ENCODE measurements at places on chromosomes 13 and 19.

DNA sequence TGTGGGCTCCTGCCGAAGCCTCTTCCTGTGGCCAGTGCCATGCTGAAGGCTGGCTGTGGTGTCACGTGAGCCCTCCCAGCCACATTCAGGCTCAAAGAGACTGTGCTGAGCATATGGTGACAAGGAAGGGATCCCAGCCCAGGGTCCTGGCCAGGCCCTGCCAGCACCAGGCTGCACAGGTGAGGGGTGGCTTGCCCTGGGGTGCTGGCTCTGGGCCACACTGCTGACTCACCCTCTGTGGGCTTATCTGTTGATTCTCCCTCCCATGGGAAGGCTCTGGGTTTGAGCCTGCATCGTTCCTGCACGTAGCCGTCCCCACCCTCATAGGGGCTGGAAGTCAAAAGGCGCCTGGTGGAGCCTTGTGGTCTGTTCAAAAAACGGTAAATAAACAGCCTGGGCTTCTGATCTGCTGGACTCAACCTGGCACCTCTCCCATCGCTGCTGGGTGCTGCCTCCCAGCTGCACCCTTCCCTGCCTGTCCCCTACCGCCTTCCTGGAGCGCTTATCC lies 31.1 kb downstream of the DNM2 start:
- no peaks in the 10 kb centered on the region for H3K4me1 ChIP-seq
- H3K36me3 ChIP-seq, result no peaks in the 10 kb centered on the region
- DNase-seq, result no peak
- H3K4me3 ChIP-seq, result no peak overlapping the region
- no peaks in the 10 kb centered on the region for H3K27me3 ChIP-seq

GRCh38 chr19:2049741-2050348 lies 1.2 kb downstream of the MKNK2 start:
- no peaks in the 10 kb centered on the region for H3K27me3 ChIP-seq
- peaks cover 38% of the 10 kb centered on the region for H3K36me3 ChIP-seq
- peak overlapping the region; percentile 98 for H3K4me3 ChIP-seq

DNA sequence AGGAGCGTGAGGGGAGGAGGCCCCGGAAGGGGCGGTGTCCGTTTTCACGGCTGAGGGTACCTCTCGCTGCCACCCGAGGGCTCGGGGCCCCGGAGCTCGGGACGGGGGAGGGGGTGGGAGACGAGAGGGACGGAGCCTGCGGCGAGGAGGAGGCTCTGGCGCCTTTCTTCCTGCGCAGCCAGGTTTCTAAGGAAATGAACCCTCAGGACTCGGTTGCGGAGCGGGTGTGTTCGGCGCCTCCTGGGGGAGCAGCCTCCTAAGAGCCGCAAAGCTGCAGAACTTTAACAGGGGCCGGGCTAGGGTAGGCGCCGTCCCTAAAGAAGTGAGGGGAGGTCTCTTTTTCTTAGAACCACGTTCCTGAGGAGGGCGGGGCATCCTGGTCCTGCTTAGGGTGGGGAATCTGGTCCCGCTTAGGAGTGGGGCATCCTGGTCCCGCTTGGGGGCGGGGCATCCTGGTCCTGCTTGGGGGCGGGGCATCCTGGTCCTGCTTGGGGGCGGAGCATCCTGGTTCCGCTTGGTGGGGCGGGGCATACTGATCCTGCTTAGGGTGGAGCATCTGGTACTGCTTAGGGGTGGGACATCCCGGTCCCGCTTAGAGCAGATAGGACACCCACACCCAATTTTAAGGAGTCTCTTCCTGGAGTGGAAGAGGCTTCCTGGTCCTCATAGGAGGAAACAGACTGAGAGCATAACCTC lies 6.2 kb downstream of the SYT5 start:
- peak overlapping the region; percentile 40 for H3K27ac ChIP-seq
- H3K4me1 ChIP-seq, result peaks cover 12% of the 10 kb centered on the region
- peak overlapping the region; percentile 80 for H3K4me3 ChIP-seq
- peak; percentile 69 for DNase-seq
- peaks cover 8% of the 10 kb centered on the region for H3K27me3 ChIP-seq

- peaks cover 17% of the 10 kb centered on the region for H3K4me1 ChIP-seq
- no peak overlapping the region for H3K27ac ChIP-seq
- H3K27me3 ChIP-seq, result no peaks in the 10 kb centered on the region
- H3K36me3 ChIP-seq, result peaks cover 2% of the 10 kb centered on the region
- DNase-seq, result peak; percentile 21
- H3K4me3 ChIP-seq, result peak overlapping the region; percentile 64
Observed at GRCh38 chr19:4969772-4970531, 1.0 kb downstream of the KDM4B start.

- H3K36me3 ChIP-seq, result no peaks in the 10 kb centered on the region
- H3K4me3 ChIP-seq, result no peak overlapping the region
- H3K27ac ChIP-seq, result no peak overlapping the region
- H3K4me1 ChIP-seq, result peaks cover 7% of the 10 kb centered on the region
- no peaks in the 10 kb centered on the region for H3K27me3 ChIP-seq
Observed at GRCh38 chr19:43695985-43696704, 19.7 kb upstream of the IRGC start.

GRCh38 chr13:80118506-80118905 lies 222.4 kb downstream of the SPRY2 start:
- no peak overlapping the region for H3K27ac ChIP-seq
- no peaks in the 10 kb centered on the region for H3K36me3 ChIP-seq
- no peak for DNase-seq

DNA sequence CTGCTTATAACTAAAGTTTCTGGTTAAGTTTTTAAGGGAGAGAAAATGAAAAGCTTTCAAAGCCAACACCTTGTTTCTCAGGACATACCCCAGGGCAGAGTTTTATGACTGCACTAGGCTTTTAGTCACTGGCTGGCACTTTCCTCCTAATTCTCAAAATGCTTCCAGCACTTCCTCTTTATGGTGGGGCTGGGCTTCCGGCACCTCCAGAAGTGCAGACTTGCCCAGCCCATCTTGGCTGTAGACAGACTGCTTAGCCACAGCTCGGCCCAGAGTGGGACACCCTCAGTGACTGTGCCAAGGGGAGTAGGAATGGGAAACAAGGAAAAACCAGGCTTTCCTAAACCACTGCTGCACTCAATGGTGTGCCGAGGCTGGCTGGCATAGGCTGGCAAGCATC lies 23.2 kb upstream of the GTF3A start:
- H3K27me3 ChIP-seq, result peaks cover 8% of the 10 kb centered on the region
- no peak overlapping the region for H3K4me3 ChIP-seq
- peaks cover 9% of the 10 kb centered on the region for H3K4me1 ChIP-seq
- no peak overlapping the region for H3K27ac ChIP-seq
- no peaks in the 10 kb centered on the region for H3K36me3 ChIP-seq

DNA sequence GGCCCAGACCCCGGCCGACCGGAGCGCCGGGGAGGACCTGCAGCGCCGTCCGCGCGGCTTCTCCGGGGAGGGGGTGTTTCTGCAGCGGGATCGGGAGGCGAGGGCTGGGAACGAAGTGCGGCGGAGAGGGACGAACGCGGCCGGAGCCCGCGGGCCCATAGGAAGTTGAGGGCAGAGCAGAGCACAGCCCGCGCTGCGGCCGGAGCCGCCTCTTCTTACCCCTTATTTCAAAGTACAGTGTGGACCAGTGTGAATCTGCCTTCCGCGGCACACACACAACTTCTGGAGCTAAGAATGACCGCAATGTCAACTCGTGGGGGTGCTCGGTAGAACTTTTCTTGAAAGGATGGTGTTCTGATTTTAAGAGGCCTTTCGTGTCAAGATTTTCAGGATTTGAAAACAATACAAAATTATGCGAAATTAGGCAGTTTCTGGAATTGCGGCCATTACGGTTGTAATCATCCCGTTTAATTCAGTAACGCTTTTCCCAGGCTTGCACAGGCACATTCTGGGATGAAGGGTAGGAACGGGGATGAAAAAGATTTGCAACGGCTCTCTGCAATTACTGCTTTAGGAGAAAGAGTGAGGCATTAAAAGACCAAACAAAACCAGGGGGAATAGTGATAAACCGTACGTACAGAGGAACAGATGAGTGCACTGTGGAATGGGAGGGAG lies 821 bp downstream of the TDRD3 start:
- peak overlapping the region; percentile 84 for H3K27ac ChIP-seq
- peak overlapping the region; percentile 96 for H3K4me3 ChIP-seq
- H3K4me1 ChIP-seq, result peaks cover 2% of the 10 kb centered on the region
- no peaks in the 10 kb centered on the region for H3K36me3 ChIP-seq

- DNase-seq, result no peak
- H3K36me3 ChIP-seq, result no peaks in the 10 kb centered on the region
Observed at GRCh38 chr19:35345671-35346111, 2.0 kb upstream of the FFAR1 start.

- no peak for DNase-seq
- peaks cover 57% of the 10 kb centered on the region for H3K36me3 ChIP-seq
- H3K4me1 ChIP-seq, result peaks cover 40% of the 10 kb centered on the region
- H3K4me3 ChIP-seq, result no peak overlapping the region
- H3K27me3 ChIP-seq, result no peaks in the 10 kb centered on the region
- no peak overlapping the region for H3K27ac ChIP-seq
Observed at GRCh38 chr19:50562996-50563395, 5.2 kb downstream of the LRRC4B start.

GRCh38 chr19:45391346-45391745 lies 13.5 kb downstream of the PPP1R13L start:
- no peak overlapping the region for H3K27ac ChIP-seq
- DNase-seq, result no peak
- H3K4me1 ChIP-seq, result no peaks in the 10 kb centered on the region
- H3K4me3 ChIP-seq, result no peak overlapping the region
- no peaks in the 10 kb centered on the region for H3K36me3 ChIP-seq

GRCh38 chr19:41844601-41845000 lies at the start of gene LYPD4:
Gene LYPD4, minus strand, starts transcription at chr19:41844683. Its CDS starts 5,398 bp downstream, at chr19:41839285.
- no peak within 1 kb of the TSS for H3K27ac ChIP-seq
- DNase-seq, result no peak
- H3K36me3 ChIP-seq, result no peaks in the 10 kb centered on the region
- peaks cover 19% of the 10 kb centered on the region for H3K27me3 ChIP-seq

- H3K36me3 ChIP-seq, result no peaks in the 10 kb centered on the region
- no peaks in the 10 kb centered on the region for H3K4me1 ChIP-seq
- no peak overlapping the region for H3K4me3 ChIP-seq
- H3K27ac ChIP-seq, result no peak overlapping the region
- peaks cover 3% of the 10 kb centered on the region for H3K27me3 ChIP-seq
- no peak for DNase-seq
Observed at GRCh38 chr13:94556621-94557020, 39.3 kb downstream of the TGDS start.

DNA sequence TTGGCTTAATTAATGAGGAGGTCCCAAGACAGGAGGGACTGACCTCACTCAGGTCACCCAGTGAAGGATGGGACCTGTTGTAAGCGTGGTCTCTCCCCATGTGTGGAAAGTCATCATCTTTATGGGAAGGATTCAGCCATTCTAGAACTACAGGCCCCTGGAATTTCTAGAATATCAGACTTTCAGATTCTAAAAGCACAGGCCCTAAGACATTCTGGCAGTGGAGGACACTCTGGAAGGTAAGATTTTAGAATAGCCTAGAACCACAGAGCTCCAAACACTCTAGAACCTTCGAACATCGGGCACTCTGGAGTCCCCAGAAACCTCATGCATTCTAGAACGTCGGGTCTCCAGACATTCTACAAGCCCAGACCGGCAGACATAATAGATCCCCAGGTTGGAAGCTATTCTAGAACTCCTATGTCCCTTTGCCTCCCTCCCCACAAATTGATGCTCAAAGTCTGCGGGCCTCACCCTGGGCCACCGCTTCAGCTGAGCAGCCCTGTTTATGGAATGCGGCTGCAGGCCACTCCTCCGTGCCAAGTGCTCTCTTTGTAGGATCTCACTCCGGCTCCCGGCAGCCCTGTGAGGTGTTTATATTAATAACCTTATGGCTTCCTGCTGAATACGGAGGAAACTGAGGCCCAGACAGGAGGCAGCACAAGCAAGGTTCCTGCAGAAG lies 1.9 kb upstream of the KLK15 start:
- H3K36me3 ChIP-seq, result no peaks in the 10 kb centered on the region
- no peak overlapping the region for H3K27ac ChIP-seq
- H3K4me1 ChIP-seq, result peaks cover 3% of the 10 kb centered on the region

DNA sequence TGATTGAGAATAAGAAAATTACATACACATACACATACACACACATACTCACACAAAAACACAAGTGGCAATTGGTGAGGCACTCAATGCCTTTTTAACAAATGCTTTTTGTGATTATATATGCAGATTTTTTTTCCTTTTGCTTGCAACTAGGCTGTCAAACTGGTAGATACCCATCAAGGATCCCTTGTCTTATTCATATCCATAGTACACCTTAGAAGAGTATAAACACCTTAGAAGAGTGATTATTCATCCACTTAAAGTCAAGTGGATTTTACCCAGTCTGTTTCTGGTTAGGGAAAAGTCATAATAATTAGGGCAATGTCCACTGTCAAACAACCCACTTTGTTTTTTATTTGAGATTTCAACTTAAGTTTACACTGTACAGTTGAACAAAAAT lies 1773.4 kb upstream of the MIR17HG start:
- DNase-seq, result no peak
- H3K27ac ChIP-seq, result no peak overlapping the region
- H3K4me1 ChIP-seq, result no peaks in the 10 kb centered on the region
- no peak overlapping the region for H3K4me3 ChIP-seq
- no peaks in the 10 kb centered on the region for H3K27me3 ChIP-seq

GRCh38 chr19:35118268-35119020 lies 2.8 kb downstream of the FXYD3 start:
- no peak overlapping the region for H3K27ac ChIP-seq
- peaks cover 5% of the 10 kb centered on the region for H3K4me1 ChIP-seq
- no peak for DNase-seq
- H3K4me3 ChIP-seq, result no peak overlapping the region

DNA sequence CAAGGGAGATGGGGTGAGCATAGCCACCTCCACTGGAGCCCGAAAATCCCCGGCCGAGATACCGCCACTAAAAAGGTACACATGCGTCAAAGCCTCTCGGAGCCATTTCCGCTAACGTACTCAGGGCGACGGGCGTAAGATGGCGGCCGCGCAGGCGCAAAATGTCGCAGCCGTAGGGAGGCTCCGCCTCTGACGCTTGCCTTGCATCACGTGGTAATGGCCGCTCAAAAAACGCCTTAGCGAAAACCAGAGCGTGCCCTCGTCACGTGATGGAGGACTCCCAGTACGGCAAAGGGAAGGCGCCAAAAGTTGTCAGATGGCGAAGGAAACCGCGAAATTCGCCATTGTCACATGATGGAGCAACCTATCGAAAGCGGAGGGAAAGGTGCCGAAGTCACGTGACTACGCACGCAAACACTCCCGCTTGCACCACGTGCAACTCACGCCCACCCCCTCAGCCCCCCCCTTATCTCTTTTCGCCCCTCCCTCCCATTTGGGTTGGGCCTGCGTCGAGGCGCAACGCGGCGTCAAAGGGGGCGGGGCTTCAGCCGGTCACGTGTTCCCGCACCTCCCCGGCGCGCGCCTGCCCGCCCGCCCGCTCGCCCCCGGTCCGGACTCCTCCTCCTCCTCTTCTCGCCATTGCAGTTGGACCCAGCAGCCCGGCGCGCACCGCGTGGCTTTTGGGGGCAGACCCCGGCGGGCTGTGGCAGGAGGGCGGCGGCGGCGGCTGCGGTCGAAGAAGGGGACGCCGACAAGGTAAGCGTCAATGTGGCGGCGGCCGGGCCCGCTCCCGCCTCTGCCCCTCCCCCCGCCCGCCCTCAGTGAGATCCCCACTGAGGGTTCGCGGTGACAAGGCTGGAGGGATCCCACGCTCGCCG lies at the start of gene ILF3:
Gene ILF3 (plus strand): TSS at position 615 of the 878 bp plus-strand sequence. CDS start 16,260 bp downstream, outside the sequence.
- H3K27ac ChIP-seq, result peak within 1 kb of the TSS; percentile 93
- no peaks in the 10 kb centered on the region for H3K27me3 ChIP-seq
- H3K4me1 ChIP-seq, result peaks cover 2% of the 10 kb centered on the region
- H3K4me3 ChIP-seq, result peak within 1 kb of the TSS; percentile 95

GRCh38 chr13:43441899-43442499 lies 344.8 kb downstream of the ENOX1 start:
- no peaks in the 10 kb centered on the region for H3K27me3 ChIP-seq
- H3K36me3 ChIP-seq, result no peaks in the 10 kb centered on the region
- H3K27ac ChIP-seq, result no peak overlapping the region

- no peaks in the 10 kb centered on the region for H3K27me3 ChIP-seq
- H3K4me3 ChIP-seq, result no peak overlapping the region
- H3K4me1 ChIP-seq, result peaks cover 40% of the 10 kb centered on the region
- H3K36me3 ChIP-seq, result no peaks in the 10 kb centered on the region
- H3K27ac ChIP-seq, result no peak overlapping the region
Observed at GRCh38 chr13:41562083-41562482, 104.7 kb downstream of the RGCC start.

Measured in neuronal stem cell (in vitro differentiated cells).